ENCODE measurements at places on chromosomes 7 and 10.

DNA sequence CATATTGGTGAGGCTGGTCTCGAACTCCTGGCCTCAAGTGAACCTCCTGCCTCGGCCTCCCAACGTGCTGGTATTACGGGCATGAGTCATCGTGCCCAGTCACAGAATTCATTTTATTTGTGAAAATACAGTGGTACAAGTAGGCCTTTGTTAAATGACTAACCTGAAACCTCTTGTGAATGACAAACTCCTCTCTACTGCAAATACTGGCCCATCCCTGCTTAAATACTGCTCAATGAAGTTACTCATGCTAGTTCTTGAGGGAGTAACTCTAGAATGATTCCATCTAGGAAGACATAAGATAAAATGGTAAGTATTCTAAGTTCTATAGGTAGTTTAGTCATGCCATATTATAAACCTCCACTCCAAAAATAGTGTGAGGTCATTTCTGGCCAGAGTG lies 80.7 kb downstream of the UBE2H start:
- no peak for DNase-seq

DNA sequence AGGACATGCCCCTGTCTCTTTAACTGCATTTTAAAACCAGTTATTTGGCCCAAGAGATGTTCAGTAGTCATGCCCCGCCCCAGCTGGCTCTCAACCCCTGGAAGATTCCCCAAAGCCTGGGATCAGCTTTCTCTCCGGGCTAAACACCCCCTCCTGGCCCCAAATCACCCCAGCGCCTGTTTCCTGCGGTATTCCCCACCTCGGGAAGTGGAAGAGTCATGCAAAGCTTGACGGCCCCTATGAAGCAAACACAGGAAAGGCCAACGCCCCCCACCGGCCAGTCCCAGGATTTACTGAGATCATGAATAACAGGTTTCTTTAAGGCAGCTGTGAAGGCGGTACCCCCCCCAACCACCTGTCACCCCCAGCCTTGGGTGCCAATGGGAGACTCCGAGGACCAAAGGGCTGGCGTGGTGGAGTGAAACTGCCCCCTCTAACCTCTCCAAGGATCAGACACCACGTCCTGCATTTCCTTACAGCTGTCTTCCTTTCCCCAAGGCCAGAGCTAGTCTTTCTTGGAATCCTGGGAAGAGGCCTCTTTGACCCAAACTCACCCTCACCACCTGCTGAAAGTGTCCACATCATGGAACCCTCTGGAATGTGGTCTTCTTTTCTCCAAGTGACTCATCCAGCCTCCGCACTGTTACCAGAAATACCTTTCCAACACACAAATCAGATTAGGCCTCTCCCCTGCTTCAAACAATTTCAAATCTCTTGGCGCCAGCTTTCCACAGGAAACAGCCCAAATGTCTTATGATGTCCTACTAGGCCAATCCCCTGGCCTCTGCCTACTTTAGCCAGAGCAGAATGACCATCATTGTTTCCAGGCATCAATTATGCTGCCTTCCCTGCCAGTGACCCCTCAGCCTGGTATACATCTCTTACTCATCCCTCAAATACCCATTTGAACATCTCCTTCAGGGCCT lies 301.5 kb downstream of the ZEB1 start:
- DNase-seq = peak; percentile 66

DNA sequence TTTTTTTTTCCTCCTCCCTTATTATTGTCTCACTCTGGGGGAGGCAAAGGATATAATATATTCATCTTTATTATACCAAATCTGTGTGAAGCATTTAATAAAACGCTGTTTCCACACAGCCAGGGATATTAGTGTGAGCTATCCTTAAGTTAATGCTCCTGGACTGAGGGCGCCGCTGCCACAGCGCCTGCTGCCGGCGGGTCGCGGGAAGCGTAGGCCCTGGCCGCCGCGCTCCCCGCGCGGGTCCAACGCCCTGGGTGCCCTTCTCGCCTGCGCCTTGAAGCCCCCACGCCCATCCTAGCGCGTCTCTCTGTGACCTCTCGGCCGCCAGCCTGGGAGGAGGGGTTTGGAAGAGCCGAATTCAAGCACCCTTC lies 9.5 kb upstream of the LBX1 start:
- DNase-seq = no peak

GRCh38 chr10:127039435-127039834 lies 134.2 kb downstream of the DOCK1 start:
- no peak for DNase-seq

DNA sequence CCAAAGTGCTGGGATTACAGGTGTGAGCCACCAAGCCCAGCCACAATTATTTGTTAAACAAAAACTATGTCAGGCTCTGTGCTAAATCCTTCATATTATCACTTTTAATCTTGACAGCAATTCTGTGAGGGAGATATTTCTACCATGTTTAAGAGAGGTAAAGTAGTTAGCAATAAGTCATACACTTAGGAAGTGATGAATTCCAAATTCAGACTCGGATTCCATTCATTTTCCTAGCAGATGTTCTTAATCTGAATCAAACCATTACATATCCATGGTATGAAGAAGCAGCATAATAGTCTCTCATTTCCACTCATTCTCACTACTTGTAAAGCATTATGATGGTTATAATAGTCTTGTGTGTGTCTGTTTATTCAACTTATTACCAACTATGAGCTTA lies 2.9 kb upstream of the CD36 start:
- DNase-seq = no peak

DNA sequence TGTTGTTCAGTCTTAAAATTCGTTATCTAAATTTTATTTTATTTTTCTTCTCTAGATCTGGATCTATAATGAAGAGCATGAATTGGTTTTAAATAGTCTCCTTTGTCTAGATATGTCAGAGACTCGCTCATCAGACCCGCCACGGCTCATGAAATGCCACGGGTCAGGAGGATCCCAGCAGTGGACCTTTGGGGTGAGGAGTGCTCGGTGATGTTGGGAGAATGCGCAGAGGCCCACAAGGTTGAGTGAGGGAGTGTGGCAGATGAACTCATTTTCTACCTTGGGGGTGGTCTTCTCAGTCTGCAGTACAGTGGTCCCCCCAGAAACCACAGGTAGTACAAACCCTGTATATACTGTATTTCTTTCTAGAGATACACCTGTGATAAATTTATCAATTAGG lies 95.3 kb downstream of the GALNT11 start:
- DNase-seq = no peak

- DNase-seq = no peak
Observed at GRCh38 chr10:23094786-23095403, 484 bp upstream of the MSRB2 start.

DNA sequence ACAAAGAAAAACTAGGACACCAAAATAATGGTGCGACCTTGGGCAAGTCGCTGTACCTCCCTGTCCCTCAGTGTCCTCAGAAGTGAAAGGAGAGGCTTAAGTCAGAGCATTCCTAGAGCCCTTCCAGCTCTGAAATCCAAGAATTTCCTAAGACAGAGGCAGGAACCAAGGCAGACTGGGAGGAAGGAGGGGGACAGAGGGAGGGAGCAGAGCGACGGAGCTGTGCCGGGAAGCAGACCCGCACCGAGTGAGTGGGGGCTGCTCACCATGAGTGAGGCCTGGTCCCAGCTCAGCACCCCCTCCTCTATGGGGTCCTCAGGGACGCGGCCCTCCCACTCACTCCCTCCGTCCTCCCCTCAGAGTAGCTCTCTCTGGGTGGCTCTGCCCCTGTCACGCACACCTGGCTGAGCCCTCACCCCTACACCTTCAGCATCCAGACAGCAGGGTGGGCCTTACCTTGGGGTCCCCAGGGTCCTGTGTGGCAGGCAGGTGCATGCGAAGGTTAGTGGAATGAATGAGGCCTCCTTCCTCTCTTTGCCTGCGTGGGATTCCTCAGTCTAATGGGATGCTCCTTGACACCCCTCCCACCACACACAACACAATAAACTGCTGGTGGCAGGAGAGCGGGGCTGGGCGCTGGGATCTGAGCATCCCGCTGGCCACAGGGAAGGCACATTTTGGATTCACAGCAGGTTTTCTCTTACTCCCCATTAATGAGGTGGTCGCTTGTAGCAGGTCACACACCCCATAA lies 4.6 kb upstream of the SMARCD3 start:
- DNase-seq = peak; percentile 85

GRCh38 chr7:79308192-79308591 lies 145.3 kb downstream of the MAGI2 start:
- DNase-seq = no peak

DNA sequence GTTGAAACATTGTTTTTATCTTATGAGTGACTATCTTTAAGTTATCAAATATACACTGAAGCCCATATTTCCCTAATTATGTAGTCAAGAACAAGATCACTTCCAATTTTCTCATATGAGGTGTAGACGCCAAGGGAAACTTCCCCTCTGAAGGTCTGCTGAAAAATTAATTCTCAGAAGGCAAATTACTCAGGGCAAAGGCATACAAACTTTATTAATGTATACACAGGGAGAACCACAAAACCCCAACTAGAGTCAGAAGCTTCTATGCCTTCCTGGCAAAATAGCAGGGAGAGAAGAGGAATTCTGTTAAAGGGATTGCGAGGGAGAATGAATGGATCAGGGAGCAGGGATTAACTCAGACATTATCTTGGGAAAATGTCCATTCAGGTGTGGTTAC lies 83.4 kb downstream of the DOCK4 start:
- DNase-seq = no peak

DNA sequence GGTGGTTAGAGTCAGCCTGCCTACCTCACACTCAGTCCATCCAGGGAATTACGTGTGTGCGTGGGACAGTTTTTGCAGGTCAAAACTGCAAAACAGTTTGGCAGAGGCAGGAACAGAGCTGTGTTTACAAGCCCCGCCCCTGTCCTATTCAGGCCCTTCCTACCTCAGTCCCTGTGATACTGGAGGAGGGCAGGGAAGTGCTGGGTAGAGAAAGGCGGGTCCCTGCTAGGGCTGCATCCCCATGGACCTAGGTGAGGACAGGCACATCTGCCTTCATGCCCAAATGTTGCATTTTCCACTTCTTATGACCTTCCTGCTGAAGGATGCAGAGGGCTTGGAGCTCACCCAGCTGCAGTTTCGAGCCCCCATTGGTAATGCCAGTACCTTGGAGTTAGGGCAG lies 25.1 kb downstream of the SBDS start:
- DNase-seq = no peak

DNA sequence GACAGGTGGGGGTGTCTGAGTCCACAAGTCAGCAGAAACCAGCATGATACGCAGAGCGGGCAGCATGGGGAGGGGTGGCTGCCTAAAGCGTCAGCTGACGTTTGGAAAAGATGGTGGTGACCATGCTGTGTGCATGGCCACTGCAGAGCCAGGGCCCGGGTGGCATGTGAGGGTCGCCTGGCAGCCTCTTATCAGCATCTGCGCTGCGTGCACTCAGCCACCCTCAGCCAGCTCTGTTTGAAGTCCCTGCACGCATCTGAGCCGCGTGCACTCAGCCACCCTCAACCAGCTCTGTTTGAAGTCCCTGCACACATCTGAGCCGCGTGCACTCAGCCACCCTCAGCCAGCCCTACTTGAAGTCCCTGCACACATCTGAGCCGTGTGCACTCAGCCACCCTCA lies 61.5 kb downstream of the WDR37 start:
- DNase-seq = no peak

- DNase-seq = no peak
Observed at GRCh38 chr10:69091143-69091651, 3.3 kb downstream of the SRGN start.

- peak; percentile 66 for DNase-seq
Observed at GRCh38 chr10:71396711-71397295, at the start of gene CDH23. CDH23 (plus strand) TSS chr10:71396920; CDS start chr10:71439832, 42,912 bp downstream.

DNA sequence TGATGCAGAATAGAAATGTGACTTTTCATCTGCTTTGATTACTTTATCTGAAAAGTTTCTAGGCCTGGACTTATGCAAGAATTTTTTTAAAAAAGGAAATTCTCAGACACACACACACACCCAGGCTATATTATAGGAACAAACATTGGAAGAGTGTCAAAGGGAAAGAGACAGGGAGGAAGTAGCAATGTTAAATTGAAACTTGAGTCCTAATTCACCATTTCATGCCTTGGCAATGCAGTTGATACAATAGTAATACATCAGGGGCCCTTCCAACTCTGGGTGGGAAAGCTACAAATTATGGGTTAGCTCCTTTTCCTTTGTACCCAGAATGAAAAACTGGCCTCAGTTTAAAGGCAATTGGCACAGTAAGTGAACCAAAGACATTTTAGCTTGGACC lies 258.0 kb upstream of the LYZL1 start:
- DNase-seq = no peak

DNA sequence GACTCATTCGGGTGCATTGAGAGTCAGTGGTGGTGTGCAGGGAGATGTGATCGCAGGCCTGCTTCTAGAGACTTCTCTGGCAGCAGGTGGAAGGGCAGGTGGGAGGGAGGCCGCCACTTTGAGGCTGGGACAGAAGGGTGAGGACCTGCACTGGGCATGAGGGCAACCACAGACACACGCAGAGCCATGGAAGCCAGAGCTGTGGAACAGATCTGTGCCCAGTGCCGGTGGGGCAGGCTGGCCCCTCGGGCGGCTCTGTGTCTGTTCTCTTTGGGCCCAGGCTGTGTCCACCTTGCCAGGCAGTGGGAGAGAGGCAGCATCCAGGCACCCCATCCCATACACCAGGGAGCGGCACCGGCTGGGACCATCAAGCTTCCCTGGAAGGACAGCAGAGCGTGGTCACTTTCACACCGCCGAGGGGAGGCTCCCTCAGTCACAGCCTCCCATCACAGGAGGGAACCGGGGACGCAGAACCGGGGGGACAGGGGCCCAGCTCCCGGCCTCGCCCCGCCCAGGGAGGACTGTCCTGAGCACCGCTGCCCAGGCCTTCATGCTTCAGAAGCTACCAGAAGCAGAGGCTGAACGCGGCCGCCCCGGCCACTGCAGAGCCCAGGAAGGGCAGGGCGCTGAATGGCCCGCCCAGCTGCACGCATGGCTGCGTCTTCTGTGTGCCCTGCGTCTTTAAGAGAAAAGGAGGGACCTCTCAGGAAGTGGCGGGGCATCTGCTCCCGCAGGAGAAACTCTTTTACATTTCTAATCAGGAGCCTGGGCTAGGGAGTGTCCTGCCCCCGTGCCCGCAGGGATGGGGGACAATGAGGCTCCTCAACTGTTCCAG lies 32.1 kb downstream of the EN2 start:
- DNase-seq = no peak

GRCh38 chr7:144820552-144820951 lies 15.3 kb downstream of the TPK1 start:
- no peak for DNase-seq

DNA sequence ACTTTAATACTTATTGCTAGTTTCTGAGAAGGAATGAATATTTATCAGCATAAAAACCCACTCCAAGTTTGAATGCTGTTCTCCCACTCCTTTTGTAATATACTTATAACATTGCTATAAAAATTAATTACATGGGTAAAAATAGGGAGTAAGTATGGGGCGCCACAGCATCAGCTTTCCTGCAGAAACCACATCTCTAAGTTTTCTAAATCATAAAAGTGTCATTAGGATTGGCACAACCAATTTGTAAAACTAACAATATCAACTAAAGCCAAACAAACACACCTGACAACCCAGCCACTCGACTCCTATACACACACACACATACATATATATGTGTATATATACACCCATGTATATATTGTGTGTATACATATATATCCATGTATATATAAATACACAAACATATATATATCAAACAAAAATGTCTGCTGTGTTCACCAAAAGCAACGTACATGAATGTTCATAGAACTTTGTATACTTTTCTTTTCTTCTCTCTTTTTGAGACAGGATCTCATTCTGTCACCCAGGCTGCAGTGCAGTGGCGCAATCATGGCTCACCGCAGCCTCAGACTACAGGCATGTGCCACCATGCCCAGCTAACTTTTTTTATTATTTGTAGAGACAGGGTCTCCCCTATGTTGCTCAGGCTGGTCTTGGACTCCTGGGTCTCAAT lies 14.8 kb upstream of the LRRC17 start:
- DNase-seq = no peak

GRCh38 chr7:113801751-113802150 lies 117.1 kb downstream of the PPP1R3A start:
- DNase-seq = no peak
